ENCODE measurements at places on chromosomes 16 and 17.

- H3K4me3 ChIP-seq: no peak overlapping the region
- H3K36me3 ChIP-seq: no peaks in the 10 kb centered on the region
- peak; percentile 5 for DNase-seq
- no peaks in the 10 kb centered on the region for H3K4me1 ChIP-seq
- H3K27ac ChIP-seq: no peak overlapping the region
- no peaks in the 10 kb centered on the region for H3K27me3 ChIP-seq
Measured at GRCh38 chr16:20023190-20023589, 50.5 kb downstream of the GPR139 start.

DNA sequence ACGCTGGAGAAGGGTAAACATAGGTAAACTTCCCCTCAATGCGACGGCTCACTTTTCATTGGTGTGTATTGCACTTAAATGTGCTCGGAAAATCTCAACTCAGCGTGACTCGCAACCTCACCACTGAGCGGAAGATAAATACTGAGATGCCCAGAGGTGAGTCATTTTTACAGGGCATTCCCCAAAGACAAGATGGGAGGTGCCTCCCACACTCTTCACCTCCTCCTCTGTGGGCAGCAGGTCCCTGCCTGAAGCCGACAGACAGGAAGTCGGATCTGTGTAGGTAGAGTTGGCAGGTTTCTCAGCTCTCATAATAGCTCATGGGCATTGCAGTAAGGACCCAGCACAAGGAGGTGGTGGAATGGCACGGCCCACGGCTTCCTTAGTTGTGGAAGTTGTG lies 274.6 kb upstream of the HSBP1 start:
- H3K4me1 ChIP-seq: no peaks in the 10 kb centered on the region
- H3K27me3 ChIP-seq: no peaks in the 10 kb centered on the region
- H3K27ac ChIP-seq: no peak overlapping the region

GRCh38 chr16:68696514-68696913 lies 40.6 kb upstream of the CDH1 start:
- no peaks in the 10 kb centered on the region for H3K4me1 ChIP-seq
- H3K36me3 ChIP-seq: no peaks in the 10 kb centered on the region
- no peak overlapping the region for H3K4me3 ChIP-seq
- no peaks in the 10 kb centered on the region for H3K27me3 ChIP-seq

GRCh38 chr16:82695806-82696205 lies 69.0 kb downstream of the CDH13 start:
- DNase-seq: no peak
- H3K36me3 ChIP-seq: no peaks in the 10 kb centered on the region
- H3K4me3 ChIP-seq: no peak overlapping the region
- no peak overlapping the region for H3K27ac ChIP-seq

Measured in activated naive CD4-positive, alpha-beta T cell treated with anti-CD3 and anti-CD28 coated beads for 36 hours (primary cell).